H9 (cell line): ENCODE measurements at places on chromosomes 7 and 10.

GRCh38 chr10:113939212-113939860 lies 84.9 kb downstream of the NHLRC2 start:
- no peak for DNase-seq

DNA sequence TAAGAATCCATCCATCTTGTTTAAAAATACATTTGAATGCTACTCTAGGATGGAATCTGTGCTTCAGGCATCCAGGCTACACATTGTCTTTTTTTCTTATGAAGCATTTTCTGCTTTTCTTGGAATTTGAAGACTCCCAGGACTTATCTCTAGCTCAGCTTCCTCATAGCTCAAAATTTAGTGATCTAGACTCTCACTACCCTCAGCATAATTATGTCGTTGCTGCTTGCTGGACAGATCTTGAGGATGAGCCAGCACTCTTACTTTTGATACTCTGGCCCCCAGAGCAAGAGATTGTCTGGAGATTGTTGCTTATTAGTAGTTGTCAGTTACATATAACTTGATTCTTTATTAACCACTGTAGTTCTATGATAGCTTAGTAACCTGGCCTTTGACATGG lies 83.3 kb upstream of the FGL2 start:
- DNase-seq, result no peak

- no peak for DNase-seq
Observed at GRCh38 chr7:27697861-27698430, 35.3 kb upstream of the HIBADH start.

DNA sequence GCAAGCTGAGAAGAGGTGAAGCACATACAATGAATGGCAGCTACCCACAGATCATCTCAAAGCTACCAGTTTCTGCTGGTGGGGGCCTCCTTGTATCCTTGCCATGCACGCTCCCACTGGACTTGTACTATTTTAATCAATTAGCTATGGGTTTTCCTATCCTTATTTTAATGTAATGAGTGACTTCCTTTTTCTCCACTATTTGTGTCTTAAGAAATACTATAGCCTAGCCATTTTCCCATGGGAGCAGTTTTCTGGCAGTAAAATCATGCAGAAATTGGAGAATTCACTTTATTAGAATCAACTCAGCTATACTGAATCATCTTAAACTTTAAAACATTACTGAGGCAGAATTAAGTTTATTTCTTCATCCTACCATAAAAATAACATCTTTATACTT lies 73.5 kb downstream of the CTNNA3 start:
- DNase-seq, result no peak

- no peak for DNase-seq
Observed at GRCh38 chr7:15168489-15168888, 265.9 kb upstream of the DGKB start.
